ENCODE measurements at places on chromosomes 16 and 17. TPM values are rescaled to one million over a fixed set of nuclear protein-coding genes. Genes with fewer than 3 reads are reported as not detected.
A peak's percentile ranks its signal among the peaks of the same experiment; 100 is the strongest.

ZNF423 gene
- 13.8 TPM for total RNA-seq

NPIPB6 gene
- 0.56 TPM for total RNA-seq

C1QL1 gene
- 0.94 TPM for total RNA-seq

METTL9 gene
- total RNA-seq: 49.3 TPM

EME1 gene
- 1.3 TPM for total RNA-seq

ADAD2 gene
- total RNA-seq: 0.59 TPM

OR1F1 gene
- total RNA-seq: not detected

MRC2 gene
- total RNA-seq: 57.5 TPM

C16orf96 gene
- 0.10 TPM for total RNA-seq

CA4 gene
- total RNA-seq: 10.8 TPM

- no peak for DNase-seq
Measured at GRCh38 chr17:70956726-70957125, 787.4 kb downstream of the KCNJ2 start.

DNA sequence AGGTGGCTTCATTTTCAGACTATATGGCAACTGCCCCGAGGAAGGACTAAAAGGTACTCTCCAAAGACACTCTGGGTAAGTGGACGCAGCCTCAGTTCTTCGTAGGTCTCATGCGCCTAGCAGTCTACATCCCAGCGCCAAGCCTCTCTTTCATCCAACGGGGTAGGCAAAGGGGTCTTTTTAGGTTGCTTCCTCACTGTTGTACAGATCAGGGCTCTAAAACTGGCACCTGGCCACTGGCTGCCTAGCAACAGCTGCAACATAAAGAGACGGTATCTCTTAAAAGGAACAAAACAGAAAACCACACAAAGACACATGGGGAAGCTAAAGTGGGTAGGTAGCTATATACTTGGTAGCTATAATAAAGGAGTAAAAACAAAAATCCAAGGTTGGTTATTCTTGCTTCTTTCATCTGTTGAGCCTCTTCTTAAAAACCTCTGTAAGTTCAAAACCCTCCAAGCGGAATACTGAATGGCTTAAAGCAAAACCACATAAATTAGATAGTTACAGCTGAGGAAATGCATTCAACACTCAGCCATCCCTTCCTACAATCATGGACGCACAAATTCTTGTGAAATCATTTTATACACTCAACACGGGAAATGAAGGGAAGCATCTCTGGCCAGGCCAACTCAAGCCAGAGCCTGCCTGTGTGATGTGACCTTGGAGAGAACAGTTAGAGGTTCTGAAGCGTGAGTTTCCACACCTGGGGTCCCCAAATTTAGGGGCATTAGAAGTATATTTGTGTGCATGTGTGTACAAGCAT lies 22.7 kb downstream of the CYTH1 start:
- peak; percentile 78 for DNase-seq

- no peak for DNase-seq
Measured at GRCh38 chr17:68624381-68624780, 23.2 kb upstream of the FAM20A start.

DNA sequence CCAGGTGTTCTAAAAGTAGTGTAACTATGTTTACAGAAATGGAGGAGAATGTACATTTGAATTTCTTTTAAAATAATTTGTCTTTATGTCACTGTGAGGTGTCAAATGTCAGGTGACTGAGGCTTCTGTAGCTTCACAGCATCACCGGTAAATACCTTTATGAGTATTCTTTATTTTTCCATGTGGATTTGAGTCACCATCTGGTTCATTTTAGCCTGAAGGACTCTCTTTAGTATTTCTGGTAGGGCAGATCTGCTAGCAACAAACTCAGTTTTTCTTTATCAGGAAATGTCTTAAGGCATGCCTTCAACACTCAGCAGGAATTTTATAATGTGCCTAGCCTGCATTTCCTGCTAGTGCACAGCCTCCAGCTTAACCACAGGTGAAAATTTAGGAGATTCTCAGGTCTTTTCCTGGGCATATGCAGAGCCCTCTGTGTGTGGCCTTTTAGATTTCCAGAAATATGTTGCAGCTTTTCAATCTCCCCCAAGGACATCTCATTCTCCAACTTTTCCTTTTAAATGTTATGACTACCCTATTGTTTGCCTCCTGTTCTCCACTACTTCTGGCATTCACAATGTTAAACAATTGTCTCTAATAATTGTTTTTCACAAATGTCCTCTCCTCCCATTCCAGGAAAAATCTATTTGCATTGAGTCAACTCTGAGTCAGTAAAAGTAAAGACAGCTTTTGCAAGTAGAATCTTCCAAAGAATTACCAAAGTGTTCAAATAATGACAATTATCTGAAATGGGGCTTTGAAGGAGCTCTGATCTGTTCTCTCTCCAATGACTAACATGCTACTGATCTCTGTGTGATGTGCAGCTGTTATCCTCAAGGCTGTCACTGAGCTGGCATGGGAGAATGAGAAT lies 239.4 kb upstream of the CPHXL start:
- no peak for DNase-seq

GRCh38 chr17:54085934-54086333 lies 263.2 kb downstream of the KIF2B start:
- DNase-seq: no peak

DNA sequence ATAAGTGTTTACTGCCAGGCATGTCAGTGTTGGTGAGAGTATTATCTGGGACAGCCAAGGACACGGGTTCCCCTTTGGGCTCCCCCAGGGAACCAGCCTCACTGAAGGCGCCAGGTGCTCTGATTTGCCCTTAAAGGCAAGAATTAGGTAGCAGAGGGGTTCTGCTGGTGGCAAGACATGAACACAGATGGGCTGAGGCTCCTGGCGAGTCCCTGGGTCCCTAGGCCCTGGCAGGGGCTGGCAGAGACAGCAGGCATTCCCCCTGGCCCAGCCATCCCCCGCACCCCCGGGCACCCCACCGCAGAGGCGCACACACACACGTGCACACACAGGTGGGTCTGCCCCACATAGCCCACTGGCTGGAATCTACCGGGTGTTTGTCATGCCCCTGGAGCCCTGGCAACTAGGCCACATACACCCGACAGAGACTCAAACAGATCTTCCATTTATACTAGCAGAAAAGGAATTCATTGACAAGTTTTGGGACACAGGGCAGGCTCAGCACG lies 153.3 kb downstream of the C16orf78 start:
- DNase-seq: no peak

DNA sequence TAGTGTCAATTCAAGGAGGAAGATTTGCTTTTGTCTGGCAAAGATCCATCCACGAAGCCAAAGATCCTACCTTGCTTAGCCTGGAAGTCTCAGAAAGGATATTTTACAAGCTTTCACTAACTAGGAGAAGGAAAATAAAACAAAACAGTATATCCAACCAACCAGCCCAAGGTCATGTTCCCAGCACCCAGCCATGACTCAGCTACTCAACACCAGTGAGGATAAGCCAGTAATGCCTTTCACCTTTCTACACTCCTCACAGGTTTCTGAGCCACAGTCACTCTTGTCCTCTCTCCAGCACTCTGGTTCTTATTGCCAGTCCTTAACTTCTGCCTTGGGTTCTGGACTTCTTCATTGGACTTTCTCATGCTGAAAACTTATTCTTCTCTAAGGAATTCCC lies 116.2 kb downstream of the CDH11 start:
- DNase-seq: no peak

DNA sequence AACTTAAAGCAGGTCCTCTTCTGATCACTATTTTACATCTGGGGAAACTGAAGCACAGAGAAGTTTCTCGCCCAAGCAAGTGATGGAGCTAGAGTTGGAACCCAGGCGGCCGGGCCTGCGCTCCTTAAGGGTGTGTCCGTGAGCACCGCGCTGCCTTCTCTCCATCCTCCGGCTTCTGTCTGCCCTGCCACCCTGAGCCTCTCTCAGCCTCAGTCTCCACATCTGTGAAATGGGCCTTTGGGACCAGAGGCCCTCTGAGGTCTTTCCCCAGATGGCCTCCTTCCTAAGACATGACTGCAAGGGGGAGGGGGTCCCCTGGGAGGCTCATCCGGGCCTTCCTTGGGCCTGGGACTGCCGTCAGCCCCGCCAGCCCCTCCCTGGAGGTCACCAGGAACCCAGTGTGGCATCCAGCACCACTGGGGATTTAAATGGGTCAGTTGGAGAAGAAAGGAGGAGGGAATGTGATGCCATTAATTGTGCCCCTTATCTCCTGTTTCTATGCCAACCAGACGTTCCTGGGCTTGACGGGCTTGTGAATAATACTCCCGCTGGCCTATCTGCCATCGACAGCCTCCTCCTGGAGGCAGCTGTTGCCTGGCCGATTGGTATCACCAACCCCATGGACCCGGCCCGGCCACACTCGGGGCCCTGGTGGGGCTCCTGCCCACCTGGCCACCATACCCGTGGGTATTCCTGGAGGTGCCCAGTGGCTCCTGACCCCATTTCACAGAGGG lies 5.1 kb downstream of the ZFPM1 start:
- no peak for DNase-seq

- no peak for DNase-seq
Measured at GRCh38 chr17:61208301-61209105, 191.1 kb upstream of the TBX2 start.

DNA sequence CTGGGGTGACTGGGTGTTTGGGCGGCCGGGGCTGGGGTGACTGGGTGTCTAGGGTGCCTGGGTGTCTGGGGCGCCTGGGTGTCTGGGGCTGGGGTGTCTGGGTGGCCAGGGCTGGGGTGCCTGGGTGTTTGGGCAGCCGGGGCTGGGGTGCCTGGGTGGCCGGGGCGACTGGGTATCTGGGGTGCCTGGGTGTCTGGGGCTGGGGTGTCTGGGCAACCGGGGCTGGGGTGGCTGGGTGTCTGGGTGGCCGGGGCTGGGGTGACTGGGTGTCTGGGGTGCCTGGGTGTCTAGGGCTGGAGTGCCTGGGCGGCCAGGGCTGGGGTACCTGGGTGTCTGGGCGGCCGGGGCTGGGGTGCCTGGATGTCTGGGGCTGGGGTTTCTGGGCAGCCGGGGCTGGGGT lies 13.4 kb upstream of the APRT start:
- no peak for DNase-seq

DNA sequence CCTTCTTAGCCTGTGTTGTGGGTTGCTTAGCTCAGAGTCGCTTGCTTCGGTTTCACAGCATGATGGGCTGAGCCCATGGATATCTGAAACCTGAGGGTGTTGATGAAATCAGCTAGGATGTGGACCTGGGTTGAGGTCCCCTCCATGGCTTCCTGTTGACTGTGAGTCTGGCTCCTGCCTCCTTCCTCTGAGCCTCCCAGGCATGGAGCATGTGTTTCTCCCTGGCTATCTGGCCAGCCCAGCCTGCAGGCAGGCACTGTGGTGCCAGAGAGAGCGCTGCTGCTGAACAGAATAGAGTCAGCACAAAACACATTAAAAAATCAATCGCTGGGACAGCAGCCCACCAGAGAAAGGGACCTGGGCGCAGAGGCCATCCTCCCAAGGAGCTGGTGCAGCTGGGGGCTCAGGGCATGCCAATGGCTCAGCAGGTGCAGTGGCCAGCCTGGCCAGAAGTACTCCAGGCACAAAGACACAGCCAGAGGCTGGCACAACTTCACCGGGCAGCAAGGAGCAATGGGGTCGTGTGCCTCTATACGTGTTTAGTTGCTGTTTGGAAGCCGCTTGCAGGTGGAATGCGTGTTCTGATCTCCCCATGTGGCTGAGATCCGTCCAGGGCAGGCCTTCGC lies 28.3 kb upstream of the GPRC5C start:
- DNase-seq: no peak

DNA sequence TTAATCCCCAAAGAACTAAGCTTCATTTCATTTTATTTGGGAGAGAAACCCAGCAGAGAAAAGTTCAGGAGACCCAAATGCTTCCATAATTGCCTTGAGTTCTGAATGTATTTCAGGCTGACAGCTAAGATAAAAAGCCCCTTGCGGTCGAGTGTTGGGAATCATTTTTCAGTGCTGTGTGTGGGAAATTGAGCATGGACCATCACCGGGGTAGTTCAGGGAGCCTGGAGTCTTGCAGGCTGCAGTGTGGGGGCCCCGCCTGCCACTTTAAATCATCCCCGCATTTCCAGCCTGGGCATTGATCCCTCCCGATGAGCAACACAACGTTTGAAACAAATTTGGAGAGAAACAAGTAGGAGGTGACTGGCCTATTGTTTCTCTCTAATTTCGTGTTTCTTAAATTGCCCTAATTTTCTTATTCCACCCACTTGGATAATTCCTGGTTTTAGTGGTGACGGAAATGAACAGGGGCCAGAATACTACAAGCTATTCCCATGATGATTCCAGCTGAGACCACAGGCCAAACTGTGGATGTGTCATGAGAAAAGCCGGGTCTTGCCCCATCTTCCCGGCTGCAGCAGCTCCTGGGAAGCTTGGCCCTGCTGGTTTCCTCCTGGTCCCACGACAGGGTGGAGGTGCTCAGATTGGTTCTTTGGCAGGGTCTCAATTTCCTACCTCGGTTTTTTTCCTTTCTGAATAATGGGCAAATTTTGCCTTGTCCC lies 75.1 kb downstream of the FOXL1 start:
- DNase-seq: no peak
